ENCODE measurements at places on chromosomes 7 and 10.

DNA sequence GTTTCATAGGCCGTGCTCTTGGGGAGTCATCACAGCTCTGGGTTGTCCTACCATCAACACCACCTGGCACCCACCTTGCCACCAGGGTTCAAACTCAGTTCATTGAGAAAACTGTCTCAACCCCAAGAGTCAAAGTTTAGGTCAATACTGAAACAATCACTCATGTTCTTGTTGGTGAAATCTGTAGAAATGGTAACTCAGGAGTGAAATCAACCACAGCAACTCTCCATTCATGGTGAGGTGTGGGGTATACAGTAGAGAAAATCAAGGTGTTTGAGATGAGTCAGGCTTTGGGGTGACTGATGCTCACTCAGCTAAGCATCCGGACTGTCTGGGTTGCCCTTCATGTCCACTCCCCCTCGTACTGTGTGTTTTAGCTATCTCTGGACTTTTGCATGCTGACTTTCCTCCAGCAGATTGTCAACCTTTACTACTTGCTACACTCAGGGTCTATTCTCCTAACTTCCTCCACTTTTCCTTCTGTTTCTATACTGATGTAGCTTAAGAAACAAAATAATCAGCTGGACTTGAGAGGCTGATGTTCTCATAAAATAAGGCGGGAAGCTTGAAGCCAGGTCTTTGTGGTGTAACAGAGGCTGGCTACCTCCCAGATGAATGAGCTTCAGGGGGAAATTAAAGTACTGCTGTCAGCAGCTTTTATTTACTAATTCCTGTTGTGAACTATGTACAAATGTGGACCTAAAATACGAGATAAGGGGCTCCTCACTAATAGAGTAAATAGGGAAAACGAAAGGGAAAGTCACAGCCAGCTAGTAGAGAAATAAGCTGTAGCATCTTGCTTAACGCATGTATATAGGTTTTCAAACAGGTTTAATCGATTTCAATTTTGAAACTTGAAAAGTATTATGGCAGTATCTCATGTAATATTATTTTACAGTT, 173.6 kb upstream of the AKR1E2 start:
- no peak for DNase-seq

GRCh38 chr10:3757638-3758490, 27.1 kb downstream of the KLF6 start:
- DNase-seq = no peak

- no peak for DNase-seq
These were observed 1.5 kb downstream of the MKLN1 start for GRCh38 chr7:131329176-131329570.

- DNase-seq = no peak
These were observed 22.1 kb downstream of the RAB18 start for GRCh38 chr10:27526242-27526641.

DNA sequence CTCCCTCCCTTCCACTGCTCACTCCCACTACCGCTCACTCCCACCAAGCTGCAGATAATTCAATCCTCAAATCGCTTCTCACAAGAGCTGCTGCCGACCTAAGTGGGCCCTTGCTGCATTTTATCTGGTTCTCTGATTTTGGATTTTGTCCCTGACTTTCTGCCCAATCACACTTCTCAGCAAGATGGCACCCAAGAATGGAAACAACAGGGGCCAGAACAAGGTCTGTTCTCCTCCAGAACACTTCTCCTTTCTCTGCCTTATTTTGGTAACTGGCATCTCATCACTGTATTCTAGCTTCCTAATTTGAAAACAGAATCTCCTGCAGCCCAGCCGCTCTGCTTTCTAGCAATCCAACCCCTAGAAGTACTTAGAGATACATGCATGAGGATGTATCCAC, 172.8 kb downstream of the GRID1 start:
- no peak for DNase-seq

- DNase-seq = no peak
These were observed 944 bp downstream of the AVL9 start for GRCh38 chr7:32496052-32496813.

DNA sequence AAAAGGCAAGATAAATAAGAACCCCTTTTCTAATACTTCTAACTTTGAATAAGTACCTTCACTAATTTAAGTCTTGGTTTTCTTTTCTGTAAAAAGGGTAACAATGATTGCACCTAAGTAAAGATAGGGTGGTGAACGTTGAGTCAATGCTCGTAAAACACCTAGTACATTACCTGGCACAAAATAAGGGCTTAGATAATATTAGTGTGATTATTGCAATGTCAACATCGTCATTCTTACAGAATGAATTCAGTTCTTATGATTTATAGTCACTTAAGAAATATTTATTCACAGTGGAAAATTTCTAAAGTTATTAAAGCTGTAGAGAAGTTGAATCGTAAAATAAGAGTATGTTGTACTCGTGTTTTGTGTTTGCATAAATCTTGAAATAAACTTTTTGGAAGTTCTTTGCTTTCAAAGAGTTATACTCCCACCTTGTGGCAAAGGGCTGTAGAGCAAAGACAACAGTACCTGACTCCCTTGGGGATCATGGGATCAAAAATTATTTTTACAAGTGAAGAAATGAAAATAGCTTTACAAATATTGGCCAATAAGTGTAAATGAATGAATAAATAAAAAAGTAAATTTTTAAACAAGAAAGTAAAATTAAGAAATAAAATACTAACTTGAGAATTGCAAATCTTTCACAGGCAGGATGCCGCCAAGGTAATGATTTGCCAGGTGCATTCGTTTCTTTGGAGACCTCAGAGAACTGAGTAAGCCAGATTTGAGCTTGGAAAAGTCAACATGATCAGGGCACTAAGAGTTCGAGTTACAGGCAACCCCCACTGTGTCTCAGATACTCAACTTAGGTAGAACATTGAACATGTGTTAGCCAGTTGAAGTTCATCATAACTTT, 285.8 kb upstream of the CACNA2D1 start:
- no peak for DNase-seq

DNA sequence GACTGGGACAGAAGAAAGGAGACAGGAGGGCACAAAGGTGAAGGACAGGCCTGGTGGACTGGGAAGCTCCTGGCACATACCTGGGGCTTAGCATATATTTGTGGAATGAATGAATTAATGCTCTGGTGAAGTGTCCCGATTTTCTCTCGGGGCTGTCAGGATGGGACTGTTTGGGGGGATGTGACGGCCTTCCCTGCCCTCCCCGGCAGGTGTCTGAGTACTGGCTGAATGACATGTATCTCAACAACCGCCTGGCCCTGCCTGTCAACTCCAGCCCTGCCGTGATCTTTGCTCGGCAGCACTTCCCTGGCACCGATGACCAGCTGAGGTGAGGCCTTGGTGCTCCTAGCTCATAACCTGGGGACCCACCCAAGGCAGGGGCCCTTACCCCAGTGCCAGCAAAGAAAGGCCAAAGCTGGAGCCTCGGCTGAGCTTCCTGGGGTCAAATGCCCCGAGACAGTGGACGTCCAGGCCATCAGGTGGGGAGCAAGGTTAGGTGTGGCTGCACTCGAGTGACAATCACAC, 6.5 kb downstream of the CHAT start:
- DNase-seq = no peak

GRCh38 chr7:159136442-159136841, 8.2 kb downstream of the VIPR2 start:
- DNase-seq = no peak

- no peak for DNase-seq
These were observed 213.8 kb downstream of the DNAJB6 start for GRCh38 chr7:157550300-157551275.

DNA sequence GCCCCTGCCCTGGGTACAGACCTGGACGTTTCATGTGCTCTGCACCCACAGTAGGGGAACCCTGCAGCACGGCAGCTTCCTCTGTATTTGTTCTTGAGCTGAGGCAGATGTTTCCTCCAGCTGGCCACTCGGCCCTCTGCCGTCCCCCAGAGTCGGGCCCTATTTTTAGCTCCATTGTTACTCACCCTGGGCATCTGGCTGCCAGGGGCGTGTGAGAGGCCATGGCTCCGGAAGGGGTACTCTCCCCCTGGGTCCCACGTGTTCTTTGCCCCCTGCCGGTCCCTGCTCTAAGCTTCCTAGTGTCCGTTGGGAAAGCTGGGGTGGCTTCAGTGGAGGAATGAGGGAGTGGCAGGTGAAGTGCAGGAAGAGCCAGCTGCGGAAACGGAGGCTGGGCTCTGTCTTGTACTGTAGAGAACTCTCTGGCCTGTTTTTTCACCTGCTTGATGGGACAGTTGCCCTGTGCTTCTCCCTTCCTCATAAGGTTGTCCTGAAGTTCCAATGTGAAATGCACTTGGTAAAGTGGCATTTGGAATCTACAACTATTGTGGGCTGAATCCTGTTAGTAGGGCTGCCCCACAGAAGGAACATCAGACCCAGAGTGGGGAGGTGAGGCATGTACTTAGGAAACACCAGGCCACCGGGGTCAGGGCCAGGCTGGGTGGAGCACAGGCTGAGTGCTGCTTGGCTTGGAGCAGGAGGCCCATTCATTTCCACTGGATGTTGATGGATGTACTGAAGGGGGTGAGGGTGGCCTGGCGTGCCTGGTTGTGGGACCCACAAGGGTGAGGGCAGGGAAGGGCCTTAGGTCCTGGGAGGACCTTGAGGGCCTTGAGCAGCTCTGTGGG, 30.6 kb downstream of the PALD1 start:
- DNase-seq = no peak

GRCh38 chr7:93890464-93891068, at the start of gene TFPI2:
Gene TFPI2, minus strand, starts transcription at chr7:93890753. Its CDS starts 75 bp downstream, at chr7:93890678.
- DNase-seq = no peak

- DNase-seq = no peak
These were observed 128.5 kb upstream of the PRR15 start for GRCh38 chr7:29435167-29435566.

GRCh38 chr10:3077509-3077908, 10.2 kb downstream of the PFKP start:
- DNase-seq = no peak

- no peak for DNase-seq
These were observed 375.9 kb downstream of the DNAJB6 start for GRCh38 chr7:157712666-157713235.

DNA sequence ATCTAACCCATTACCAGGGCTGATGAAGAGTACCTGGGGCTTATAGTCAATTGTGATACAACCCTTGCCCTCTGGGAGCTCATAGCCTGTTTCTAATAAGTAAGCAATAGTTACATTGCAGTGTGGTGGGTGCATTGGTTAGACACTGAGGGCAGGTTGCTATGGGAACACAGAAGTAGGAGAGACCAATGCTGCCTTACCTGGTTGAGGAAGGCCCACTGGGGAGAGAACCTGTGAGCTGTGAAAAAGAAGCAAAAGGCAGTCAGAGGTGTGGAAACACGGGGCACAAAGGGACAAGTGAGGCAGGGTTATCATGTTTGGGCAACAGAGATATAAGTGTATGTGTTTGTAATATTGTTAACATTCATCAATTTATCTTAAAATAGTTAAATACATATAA, 51.9 kb downstream of the WDFY4 start:
- DNase-seq = peak; percentile 15

GRCh38 chr10:99966306-99966705, 43.4 kb downstream of the DNMBP start:
- DNase-seq = no peak

DNA sequence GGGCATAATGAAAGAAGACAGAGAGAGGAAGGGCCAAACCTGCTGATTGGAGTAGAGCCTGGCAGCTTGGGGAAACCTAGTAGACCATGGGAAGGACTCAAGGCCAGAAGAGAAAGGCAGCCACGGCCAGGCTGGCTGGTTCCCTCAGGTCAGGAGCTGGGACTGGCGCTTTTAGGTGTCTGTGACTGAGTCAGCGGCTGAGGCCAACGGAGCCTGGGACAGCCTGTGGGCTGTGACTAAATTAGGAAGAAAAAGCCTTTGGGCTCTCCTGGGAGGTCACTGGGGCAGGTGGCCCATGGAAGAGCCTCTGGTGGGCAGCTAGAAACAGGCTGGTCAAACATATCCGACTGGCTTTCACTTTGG, 108.9 kb upstream of the PDCD4 start:
- DNase-seq = no peak

GRCh38 chr10:124577651-124578050, 116.0 kb downstream of the LHPP start:
- no peak for DNase-seq

DNA sequence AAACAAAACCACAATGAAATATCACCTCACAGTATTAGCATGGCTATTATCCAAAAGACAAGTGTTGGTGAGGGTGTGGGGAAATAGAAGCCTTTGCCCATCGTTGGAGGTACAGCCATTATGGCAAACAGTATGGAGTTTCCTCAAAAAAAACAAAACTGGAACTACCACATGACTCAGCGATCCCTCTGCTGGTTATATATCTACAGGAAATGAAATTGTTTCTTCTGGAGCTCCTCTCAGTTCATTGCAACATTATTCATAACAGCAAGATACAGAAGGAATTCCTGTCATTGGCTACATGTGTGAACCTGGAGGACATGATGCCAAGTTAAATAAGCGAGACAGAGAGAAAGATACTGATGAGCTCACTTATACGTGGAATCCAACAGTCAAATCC, 2.4 kb upstream of the UBE3C start:
- no peak for DNase-seq

DNA sequence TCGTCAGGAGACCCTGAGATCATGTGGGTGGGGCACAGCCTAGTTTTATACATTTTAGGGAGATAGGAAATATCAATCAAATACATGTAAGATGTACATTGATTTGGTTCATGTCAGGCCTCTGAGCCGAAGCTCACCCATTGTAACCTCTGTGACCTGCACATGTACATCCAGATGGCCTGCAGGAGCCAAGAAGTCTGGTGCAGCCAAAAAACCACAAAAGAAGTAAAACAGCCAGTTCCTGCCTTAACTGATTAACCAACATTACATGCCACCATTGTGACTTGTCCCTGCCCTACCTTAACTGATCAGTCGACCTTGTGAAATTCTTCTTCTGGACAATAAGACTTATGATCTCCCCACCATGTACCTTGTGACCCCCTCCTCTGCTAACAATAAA, 16.0 kb upstream of the LRRC61 start:
- DNase-seq = no peak

- no peak for DNase-seq
These were observed 8.1 kb downstream of the BLVRA start for GRCh38 chr7:43766564-43766963.

GRCh38 chr7:41730161-41730560, 27.3 kb upstream of the INHBA start:
- no peak for DNase-seq

GRCh38 chr7:43117095-43117494, 4.6 kb downstream of the HECW1 start:
- DNase-seq = no peak

Data from stimulated activated effector memory CD8-positive, alpha-beta T cell treated with anti-CD3 and anti-CD28 coated beads, Interleukin-12 subunit alpha, Interleukin-12 subunit beta, amount 100 ng/mL, for 72 hours (primary cell).